Activated CD4-positive, alpha-beta T cell treated with anti-CD3 and anti-CD28 coated beads, Interleukin-2, amount 50 U/mL, for 4 hours (primary cell): ENCODE measurements at places on chromosomes 1 and 21.

DNA sequence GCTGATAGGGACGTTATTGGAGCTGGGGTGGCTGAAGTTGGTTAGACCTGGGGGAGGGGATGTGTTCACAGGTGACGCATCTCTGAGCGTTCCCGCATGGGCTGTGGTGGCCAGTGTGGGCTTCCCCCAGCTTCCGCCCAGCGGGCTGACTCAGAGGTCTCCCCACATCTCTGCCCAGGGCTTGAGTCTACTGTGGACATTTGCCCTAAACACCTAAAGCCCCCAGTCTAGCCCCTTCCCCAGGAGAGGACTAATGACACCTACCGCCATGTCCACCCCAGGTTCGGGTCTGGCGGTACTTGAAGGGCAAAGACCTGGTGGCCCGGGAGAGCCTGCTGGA, 2.0 kb downstream of the AGRN start:
- no peak for DNase-seq

GRCh38 chr1:199843861-199844260, 183.6 kb upstream of the NR5A2 start:
- DNase-seq = no peak

GRCh38 chr1:171935086-171935485, 93.8 kb downstream of the DNM3 start:
- no peak for DNase-seq

DNA sequence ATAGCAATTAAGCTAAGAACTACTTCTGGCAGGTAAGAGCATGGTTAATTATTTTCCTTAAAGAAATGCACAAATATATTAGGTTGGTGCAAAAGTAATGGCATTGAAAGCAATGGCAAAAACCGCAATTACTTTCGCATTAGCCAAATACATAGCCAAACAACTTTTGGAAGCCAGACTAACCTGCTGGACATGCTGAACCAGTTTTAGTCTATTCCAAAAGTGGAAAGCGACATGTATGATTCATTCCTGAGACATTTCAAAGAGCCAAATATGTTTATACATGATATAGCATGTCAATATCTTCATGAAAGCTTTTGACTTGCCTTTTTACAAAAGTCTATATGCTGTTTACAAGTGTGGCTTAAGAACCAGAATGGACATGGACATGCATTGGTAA, 23.4 kb upstream of the DR1 start:
- DNase-seq = no peak

- no peak for DNase-seq
These were observed 8.3 kb downstream of the FRRS1 start for GRCh38 chr1:99758073-99758511.

DNA sequence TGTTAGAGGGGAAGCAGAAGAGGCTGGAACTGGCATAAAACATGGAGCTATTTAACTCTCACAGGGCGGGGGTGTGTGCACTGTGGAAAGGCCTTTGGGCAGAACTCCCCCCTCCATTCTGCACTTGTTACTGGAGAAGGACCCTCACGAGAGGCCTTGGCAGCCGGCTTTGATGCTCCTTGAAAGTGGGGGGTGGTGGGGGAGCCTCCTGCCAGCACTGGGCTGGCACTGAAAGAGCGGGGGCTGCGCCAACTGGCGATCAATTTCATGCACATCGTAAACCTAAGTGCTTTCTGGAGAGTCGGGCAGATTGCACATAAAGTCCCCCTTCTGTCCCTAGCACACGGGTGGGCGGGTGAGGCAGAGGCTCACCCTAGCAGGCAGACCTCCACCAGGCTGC, 28.9 kb downstream of the FOXO6 start:
- no peak for DNase-seq

DNA sequence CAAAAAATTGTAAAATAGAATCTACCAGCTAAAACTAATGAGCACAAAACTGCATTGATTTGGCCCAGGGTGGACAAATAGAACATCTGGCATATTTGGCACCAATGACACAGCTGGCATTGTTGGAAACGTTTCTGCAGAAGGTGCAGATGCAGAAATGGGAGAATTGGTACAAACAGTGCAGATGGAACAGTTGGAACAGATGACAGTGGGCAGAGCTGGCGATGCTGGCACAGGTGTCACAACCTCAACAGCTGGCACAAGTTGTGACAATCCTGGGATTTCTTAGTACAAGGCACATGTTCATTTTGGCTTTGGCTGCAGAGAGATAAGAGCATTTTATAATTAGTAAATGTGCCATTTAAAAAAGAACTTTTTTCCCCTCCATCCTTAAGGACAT, 91.1 kb upstream of the ZBTB18 start:
- DNase-seq = no peak

- no peak for DNase-seq
These were observed 44.7 kb downstream of the MAST2 start for GRCh38 chr1:45848097-45848496.

- no peak for DNase-seq
These were observed 56.4 kb upstream of the RUNX3 start for GRCh38 chr1:24986372-24986965.
